CD4-positive, alpha-beta memory T cell (primary cell): ENCODE measurements at places on chromosomes 6 and 20. TPM values are rescaled to one million over a fixed set of nuclear protein-coding genes. Genes with fewer than 3 reads are reported as not detected.
A peak's percentile ranks its signal among the peaks of the same experiment; 100 is the strongest.

CDH4 gene
- polyA plus RNA-seq: 1.1 TPM

PNPLA1 gene
- polyA plus RNA-seq: not detected

PDE7B gene
- 0.06 TPM for polyA plus RNA-seq

SEMG1 gene
- not detected for polyA plus RNA-seq

TMC2 gene
- polyA plus RNA-seq: not detected

CDH26 gene
- polyA plus RNA-seq: 0.55 TPM

CRISP2 gene
- polyA plus RNA-seq: not detected

SIGLEC1 gene
- not detected for polyA plus RNA-seq

- no peak for DNase-seq
- H3K36me3 ChIP-seq: no peaks in the 10 kb centered on the region
- peak overlapping the region; percentile 67 for H3K27ac ChIP-seq
These were observed 2.1 kb downstream of the FKBP1A start for GRCh38 chr20:1390581-1391403.

DNA sequence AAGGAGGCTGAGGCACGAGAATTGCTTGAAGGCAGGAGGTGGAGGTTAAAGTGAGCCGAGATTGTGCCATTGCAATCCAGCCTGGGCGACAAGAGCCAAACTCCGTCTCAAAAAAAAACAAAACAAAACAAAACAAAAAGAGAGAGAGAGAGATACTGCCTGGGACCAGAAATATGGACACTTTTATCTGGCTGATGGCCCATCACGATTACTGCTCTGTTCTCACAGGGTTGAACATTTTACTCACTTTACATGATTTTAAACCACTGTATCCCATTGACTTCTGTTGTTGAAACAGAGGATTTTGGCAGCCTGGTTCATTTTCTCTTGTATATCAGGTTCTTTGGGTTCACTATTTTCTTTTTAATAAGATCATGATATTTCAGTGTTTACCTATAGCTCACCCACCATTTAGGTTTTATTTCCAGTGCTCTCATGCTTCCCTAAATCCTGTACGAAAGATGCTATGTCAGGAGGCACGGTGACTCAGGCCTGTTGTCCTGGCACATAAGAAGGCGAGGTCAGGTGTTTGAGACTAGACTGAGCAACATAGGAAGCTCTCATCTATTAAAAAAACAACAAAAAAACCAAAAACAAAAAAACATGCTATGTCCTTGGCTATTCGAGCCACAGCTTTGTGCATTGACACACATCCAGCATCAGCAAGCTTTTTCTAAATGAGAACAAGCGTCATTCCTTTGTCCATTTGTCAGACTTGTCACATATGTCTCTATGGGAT lies 34.5 kb upstream of the RREB1 start:
- H3K36me3 ChIP-seq: no peaks in the 10 kb centered on the region
- no peak for DNase-seq
- H3K4me3 ChIP-seq: no peak overlapping the region
- H3K4me1 ChIP-seq: peaks cover 5% of the 10 kb centered on the region
- no peaks in the 10 kb centered on the region for H3K27me3 ChIP-seq

DNA sequence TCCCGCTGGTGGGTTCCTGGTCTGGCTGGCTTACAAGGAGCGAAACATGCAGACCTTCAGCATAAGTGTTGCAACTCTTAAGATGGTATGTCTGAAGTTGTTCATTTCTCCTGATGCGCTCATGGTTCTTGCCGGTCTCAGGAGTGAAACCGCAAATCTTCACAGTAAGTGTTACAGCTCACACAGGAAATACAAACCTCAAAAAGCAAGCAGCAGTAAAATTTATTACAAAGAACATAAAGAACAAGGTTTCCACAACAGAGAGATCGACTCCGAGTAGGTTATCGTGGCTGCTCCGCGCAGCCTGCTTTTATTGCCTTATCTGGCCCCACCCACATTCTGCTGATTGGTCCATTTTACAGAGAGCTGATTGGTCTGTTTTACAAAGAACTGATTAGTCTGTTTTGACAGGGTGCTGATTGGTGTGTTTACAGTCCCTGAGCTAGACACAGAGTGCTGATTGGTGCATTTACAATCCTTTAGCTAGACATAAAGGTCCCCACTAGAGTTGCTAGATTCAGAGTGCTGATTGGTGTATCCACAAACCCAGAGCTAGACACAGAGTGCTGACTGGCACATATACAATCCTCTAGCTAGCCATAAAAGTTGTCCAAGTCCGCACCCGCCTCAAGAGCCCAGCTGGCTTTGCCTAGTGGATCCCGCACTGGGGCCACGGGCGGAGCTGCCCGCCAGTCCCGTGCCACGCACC lies 39.2 kb downstream of the TRIM27 start:
- H3K4me1 ChIP-seq: peaks cover 24% of the 10 kb centered on the region
- H3K36me3 ChIP-seq: no peaks in the 10 kb centered on the region
- DNase-seq: peak; percentile 93
- H3K4me3 ChIP-seq: peak overlapping the region; percentile 32
- H3K27ac ChIP-seq: peak overlapping the region; percentile 29

GRCh38 chr20:58649288-58650180 lies 1.5 kb upstream of the STX16 start:
- H3K36me3 ChIP-seq: no peaks in the 10 kb centered on the region
- H3K27me3 ChIP-seq: no peaks in the 10 kb centered on the region
- H3K27ac ChIP-seq: peak overlapping the region; percentile 94
- DNase-seq: peak; percentile 47

DNA sequence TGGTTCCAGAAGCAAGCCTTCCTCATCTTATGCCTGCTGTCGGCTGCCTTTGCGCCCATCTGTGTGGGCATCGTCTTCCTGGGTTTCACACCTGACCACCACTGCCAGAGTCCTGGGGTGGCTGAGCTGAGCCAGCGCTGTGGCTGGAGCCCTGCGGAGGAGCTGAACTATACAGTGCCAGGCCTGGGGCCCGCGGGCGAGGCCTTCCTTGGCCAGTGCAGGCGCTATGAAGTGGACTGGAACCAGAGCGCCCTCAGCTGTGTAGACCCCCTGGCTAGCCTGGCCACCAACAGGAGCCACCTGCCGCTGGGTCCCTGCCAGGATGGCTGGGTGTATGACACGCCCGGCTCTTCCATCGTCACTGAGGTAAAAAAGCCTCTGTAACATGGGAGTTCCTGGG lies 366 bp downstream of the SLC22A1 start:
- no peak overlapping the region for H3K4me3 ChIP-seq
- no peaks in the 10 kb centered on the region for H3K36me3 ChIP-seq
- no peak for DNase-seq
- no peaks in the 10 kb centered on the region for H3K27me3 ChIP-seq
- H3K4me1 ChIP-seq: no peaks in the 10 kb centered on the region

DNA sequence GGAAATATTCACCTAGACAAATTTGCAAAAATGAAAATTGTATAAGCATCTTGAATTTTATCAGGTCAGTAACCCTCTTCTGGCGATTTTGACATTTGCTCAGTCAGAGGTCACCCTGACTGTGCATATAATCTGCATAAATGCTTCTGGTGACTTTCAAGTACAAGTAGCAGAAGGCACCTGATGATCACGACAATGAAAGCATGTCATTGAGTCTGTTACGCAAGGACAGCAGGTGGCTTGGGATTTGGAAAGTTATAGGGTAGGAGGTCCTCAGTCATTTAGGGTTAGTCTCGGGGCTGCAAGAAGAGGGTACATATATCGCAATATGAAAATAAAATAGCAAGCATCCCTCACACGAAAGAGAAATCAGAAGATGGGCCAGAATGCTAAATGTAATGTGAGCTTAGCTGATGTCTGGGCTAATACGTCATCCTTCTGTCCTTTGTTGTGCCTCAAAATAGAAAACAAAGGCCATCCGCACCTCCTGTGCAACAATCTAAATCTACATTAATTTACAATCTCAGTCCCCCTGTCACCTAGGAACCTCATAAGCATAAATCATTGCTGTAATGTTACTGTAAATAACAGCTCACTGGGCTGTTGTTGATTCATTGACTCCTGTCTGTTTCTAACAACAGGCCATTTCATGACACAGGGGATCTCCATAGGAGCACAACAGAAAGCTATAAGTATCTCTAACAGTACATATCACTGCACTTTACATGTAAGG lies 155.2 kb upstream of the RSPO3 start:
- H3K4me1 ChIP-seq: no peaks in the 10 kb centered on the region
- DNase-seq: no peak
- no peaks in the 10 kb centered on the region for H3K36me3 ChIP-seq

DNA sequence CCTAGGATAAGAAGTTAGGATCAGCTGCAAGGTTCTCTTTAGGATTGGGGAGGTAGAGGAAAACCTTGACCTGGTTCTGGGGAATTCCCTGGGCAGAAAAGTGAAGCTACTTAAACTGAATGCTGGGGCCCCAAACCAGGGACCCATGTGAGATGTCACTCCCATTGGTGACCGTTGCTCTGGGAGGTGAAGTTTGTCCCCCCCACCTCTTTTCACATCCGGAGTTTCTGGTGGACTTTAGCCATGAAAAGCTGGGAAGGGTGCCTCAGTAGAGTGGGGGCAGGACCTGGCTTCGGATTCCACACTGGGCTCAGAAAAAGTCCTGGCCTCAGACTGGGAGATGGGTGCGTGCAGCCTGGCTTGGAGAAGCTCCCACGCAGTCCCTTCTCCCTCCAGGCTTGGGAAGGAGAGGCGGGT lies 13.2 kb downstream of the TJAP1 start:
- H3K4me1 ChIP-seq: peaks cover 25% of the 10 kb centered on the region
- no peak for DNase-seq
- H3K4me3 ChIP-seq: no peak overlapping the region
- no peaks in the 10 kb centered on the region for H3K36me3 ChIP-seq
- no peaks in the 10 kb centered on the region for H3K27me3 ChIP-seq

- H3K27me3 ChIP-seq: no peaks in the 10 kb centered on the region
- H3K4me1 ChIP-seq: no peaks in the 10 kb centered on the region
- H3K27ac ChIP-seq: no peak overlapping the region
- no peak overlapping the region for H3K4me3 ChIP-seq
- no peak for DNase-seq
These were observed 777.5 kb upstream of the EPHA7 start for GRCh38 chr6:94196891-94197290.

DNA sequence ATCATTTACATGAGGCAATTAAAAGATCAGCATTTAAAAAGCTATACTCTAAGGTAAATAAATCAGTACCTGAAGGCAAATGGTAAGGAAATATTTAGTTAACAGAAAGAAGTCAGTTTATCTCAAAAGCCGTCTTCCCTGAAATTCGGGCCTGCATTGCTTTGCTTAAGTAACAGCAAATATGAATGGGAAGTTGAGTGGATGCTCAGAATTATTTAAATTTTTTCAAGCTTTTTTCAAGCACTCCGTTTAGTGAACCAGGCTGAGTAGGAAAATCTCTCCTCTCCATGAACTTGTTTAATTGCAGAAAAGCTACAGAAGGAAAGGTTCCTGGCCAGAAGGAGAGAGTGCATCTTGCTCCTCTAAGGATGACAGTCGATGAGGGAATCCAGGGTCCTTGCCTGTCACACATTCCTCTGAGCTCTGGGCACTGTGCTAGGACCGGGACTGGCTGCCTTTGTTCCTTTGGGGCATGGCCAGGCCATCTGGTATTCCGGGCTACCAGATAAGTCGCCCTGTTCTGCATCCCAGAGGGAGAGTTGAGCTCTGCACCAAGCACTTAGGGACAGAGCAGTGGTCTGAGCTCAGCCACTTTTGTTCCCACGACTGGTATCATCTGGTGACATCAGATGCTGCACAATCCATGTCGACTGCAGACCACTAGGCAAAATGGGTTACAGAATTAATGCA lies 77.6 kb downstream of the RIN2 start:
- H3K36me3 ChIP-seq: no peaks in the 10 kb centered on the region
- no peak overlapping the region for H3K27ac ChIP-seq
- H3K4me1 ChIP-seq: peaks cover 4% of the 10 kb centered on the region
- no peaks in the 10 kb centered on the region for H3K27me3 ChIP-seq

DNA sequence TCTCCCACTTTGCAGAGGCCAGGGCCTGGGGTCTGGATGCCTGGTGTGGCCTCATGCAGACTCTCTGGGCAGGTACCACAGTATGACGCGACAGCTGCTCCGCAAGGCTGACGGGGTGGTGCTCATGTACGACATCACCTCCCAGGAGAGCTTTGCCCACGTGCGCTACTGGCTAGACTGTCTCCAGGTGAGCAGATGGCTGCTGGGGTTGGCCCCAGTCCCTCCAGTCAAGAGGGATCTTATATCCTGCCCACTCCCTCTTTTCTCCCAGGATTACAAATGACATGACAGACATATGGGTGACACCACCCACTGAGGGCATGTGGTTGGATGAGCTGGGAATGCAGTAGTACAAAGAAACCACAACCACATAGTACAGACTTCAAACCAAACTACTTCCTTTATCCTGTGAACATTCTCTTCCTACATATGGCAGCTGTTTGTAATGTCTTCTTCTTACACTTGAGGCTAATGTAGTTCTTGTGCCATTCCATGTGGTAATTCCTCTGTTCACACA lies 29.9 kb downstream of the RAB44 start:
- H3K4me1 ChIP-seq: peaks cover 14% of the 10 kb centered on the region
- H3K27me3 ChIP-seq: no peaks in the 10 kb centered on the region
- DNase-seq: no peak
- H3K27ac ChIP-seq: no peak overlapping the region
- H3K36me3 ChIP-seq: no peaks in the 10 kb centered on the region
- no peak overlapping the region for H3K4me3 ChIP-seq

- H3K27ac ChIP-seq: no peak overlapping the region
- H3K4me1 ChIP-seq: no peaks in the 10 kb centered on the region
- no peaks in the 10 kb centered on the region for H3K27me3 ChIP-seq
- H3K36me3 ChIP-seq: peaks cover 6% of the 10 kb centered on the region
These were observed 109.6 kb downstream of the ASXL1 start for GRCh38 chr20:32467506-32468312.

DNA sequence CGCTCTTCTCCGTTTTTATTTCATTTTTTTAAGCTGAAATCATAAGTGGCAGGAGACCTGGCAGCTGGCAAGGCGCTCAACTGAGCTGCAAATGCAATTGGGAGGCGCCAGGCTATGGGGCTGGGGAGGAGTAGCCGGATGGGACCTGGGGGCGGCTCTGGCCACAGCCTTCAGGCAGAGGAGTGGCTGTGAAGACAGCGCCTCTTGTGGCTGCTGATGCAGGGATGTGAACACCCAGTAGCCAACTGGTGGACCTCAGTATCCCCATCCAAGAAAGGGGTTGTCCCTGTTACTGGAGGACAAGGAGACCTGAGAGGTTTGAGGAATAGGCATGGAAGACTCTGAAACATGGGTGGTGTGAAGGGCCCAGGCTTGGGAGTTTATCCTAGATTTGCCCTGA lies 12.6 kb downstream of the KCNK17 start:
- H3K4me1 ChIP-seq: no peaks in the 10 kb centered on the region
- DNase-seq: no peak
- no peak overlapping the region for H3K27ac ChIP-seq
- H3K36me3 ChIP-seq: no peaks in the 10 kb centered on the region

DNA sequence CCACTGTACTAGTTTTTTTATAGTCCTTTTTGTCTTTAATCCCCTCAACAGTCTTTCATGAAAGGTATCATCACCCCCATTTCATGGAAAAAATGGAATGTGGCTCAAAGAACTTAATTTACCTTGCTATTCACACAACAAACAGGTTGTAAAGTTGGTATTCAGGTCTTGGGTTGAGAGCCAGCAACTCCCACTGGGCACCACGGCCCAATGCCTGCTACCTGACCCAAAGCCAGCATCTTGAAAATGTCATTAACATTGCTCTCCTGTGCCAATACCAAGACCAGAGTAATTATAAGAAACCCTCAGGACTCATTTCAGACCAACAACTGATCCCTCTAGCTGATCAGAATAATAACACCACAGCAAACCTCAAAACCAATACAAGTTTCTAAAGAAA lies 75.7 kb downstream of the METTL24 start:
- no peaks in the 10 kb centered on the region for H3K4me1 ChIP-seq
- DNase-seq: no peak
- H3K36me3 ChIP-seq: no peaks in the 10 kb centered on the region
- H3K4me3 ChIP-seq: no peak overlapping the region
- no peak overlapping the region for H3K27ac ChIP-seq

- no peak for DNase-seq
- no peaks in the 10 kb centered on the region for H3K4me1 ChIP-seq
These were observed 6.7 kb downstream of the SMOC2 start for GRCh38 chr6:168447700-168448099.
